Nucleus accumbens (tissue), 56 donors: ENCODE measurements at places on chromosomes 12 and 14.

DNA sequence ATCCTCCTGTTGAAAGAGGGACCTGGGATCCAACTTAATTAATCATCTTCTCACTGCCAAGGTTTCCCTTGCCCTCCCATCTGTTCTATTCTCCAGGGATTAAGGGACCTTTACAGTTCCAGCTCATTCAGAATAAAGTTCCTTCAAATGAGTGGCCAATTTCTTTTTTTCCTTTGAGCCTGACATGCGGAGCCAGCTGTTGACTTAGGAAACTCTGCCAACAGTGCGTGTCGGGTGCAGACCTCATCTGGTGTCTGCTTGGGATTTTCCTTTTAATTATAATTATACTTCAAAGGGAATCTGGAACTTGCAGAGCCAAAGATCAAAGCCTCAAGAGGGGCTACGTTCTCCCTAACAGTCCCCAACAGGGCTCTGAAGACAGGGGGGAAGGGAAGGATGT lies 64.8 kb downstream of the CCDC60 start:
- DNase-seq: no peak

- no peak for DNase-seq
Measured at GRCh38 chr12:73531752-73532151, 1005.9 kb upstream of the ATXN7L3B start.

- DNase-seq: no peak
Measured at GRCh38 chr12:53983950-53984572, 885 bp upstream of the HOXC10 start.

- no peak for DNase-seq
Measured at GRCh38 chr12:113700943-113701342, 229.3 kb upstream of the LHX5 start.
